ENCODE measurements at places on chromosomes 12 and 14.

DNA sequence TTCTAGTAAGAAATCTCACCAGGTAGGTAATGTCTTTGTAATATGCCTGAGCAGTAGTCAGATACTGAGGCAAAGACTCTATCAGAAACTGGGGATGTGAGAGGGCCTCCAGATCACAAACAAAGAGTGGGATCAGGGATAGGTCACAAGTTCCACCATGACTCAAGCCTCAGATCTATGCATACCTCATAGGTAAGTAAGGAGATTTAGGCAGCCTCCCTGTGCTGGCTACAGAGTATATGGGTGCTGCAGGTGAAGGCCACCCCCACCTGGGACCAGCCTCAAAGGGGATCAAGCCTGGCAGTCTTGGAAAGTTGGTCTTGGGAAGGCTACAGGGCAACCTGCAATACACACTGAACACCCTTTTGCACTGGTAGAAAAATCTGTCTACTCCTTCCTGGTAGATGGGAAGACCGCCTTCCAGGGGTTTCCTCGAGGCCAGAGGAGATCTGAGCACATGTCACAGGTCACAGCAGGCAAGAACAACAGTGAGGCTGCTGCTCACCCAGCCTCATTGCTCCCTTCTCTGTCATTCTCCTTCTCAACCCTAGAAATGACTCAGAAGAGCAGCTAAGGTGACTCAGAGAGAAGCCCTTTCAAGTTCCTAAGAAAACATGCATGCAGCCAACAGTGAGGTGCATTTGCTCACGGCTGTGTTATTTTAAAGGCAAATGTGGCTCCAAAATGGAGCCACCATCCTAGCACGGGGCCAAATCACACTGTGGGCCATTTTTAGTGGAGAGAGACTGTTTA is 143.4 kb upstream of the CDKN3 start:
- no peak for DNase-seq

DNA sequence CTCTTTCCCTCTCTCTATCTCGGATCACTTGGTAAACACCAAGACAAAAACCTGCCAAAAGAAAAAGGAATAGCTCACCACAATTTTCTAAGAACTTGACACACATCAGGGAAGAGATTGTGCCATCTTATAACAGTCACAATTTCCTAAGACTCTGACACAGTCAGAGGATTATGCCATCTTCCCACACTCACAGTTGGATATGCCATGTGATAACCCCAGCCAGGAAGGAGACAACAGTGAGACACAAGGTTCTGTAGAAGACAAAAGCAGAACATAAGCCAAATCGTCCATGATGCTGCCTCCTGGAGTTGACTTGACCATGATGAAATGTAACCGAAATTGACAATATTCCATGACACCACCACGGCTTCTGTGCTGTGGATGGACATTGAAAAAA is 2.8 kb upstream of the CLEC9A start:
- DNase-seq, result no peak

GRCh38 chr12:42213954-42214426 is 24.1 kb downstream of the YAF2 start:
- no peak for DNase-seq

DNA sequence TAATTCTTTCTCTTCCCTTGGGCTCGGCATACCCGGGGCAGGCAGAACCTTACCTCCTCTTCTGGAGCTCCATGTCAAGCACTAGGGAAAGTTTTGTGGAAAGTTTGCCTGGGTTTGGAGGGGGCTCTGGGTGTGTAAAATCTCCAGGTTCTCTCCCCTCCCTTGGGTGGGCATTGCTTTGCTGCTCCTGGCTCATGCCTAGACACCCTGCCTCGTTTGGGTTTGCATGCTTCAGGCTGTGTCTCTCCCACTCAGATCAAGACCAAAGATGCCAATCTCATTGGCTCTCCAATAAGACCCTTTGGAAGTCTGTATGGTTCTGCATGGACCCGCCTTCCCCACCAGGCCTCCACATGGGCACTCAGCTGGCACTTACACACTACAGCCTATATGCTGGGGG is 6.2 kb upstream of the KRT2 start:
- DNase-seq, result no peak

GRCh38 chr12:58901664-58902063 is 18.6 kb downstream of the LRIG3 start:
- no peak for DNase-seq
